Esophagus squamous epithelium (tissue), 5 donors: ENCODE measurements at places on chromosomes 12 and 14.

GRCh38 chr12:51911788-51912711 is 4.7 kb downstream of the ACVRL1 start:
- no peak for DNase-seq
- H3K27me3 ChIP-seq, result no peaks in the 10 kb centered on the region
- H3K4me1 ChIP-seq, result peaks cover 13% of the 10 kb centered on the region
- H3K4me3 ChIP-seq, result peak overlapping the region; percentile 28
- peak overlapping the region; percentile 95 for H3K27ac ChIP-seq

- no peaks in the 10 kb centered on the region for H3K36me3 ChIP-seq
- peaks cover 20% of the 10 kb centered on the region for H3K4me1 ChIP-seq
- H3K27me3 ChIP-seq, result no peaks in the 10 kb centered on the region
- no peak for DNase-seq
- H3K4me3 ChIP-seq, result no peak overlapping the region
These were observed 156.8 kb upstream of the TMEM260 start for GRCh38 chr14:56422703-56423213.

DNA sequence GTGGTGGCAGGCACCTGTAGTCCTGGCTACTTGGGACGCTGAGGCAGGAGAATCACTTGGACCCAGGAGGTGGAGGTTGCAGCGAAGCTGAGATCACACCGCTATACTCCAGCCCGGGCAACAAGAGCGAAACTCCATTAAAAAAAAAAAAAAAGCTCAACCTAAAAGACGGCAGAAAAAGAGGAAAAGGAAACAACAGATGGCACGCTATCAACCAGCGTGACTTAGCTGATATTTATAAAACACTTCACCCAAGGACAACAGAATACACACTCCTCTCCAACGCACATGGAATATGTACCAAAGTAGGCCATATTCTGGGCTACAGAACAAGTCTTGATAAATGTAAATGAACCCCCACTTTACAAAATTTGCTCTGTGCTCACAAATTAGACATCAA is 34.0 kb upstream of the CLMN start:
- H3K4me1 ChIP-seq, result no peaks in the 10 kb centered on the region
- H3K27ac ChIP-seq, result no peak overlapping the region
- H3K36me3 ChIP-seq, result no peaks in the 10 kb centered on the region
- H3K4me3 ChIP-seq, result no peak overlapping the region
- H3K27me3 ChIP-seq, result no peaks in the 10 kb centered on the region

DNA sequence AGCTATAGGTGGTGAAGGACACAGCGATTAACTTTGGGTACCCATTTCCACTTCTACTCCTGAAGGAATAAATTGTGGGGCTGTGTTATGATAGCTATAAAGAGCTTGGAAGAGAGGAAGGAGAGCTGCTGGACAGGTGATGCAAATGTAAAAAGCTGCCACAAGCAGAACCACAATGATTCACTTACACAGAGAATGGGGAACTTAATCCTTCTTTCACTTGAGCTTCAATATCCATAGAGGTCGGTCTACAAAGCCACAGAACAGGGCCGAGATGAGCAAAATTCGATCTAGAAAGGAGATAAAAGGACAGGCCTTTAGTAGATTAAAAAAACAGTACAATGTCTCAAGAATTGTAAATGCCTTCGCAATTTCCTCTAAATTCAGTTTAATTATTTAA is 831.1 kb downstream of the LRFN5 start:
- H3K4me3 ChIP-seq, result no peak overlapping the region
- H3K36me3 ChIP-seq, result no peaks in the 10 kb centered on the region
- DNase-seq, result no peak
- H3K27me3 ChIP-seq, result no peaks in the 10 kb centered on the region
- no peaks in the 10 kb centered on the region for H3K4me1 ChIP-seq

- no peaks in the 10 kb centered on the region for H3K27me3 ChIP-seq
- H3K4me1 ChIP-seq, result no peaks in the 10 kb centered on the region
- no peak overlapping the region for H3K27ac ChIP-seq
- no peak overlapping the region for H3K4me3 ChIP-seq
- no peaks in the 10 kb centered on the region for H3K36me3 ChIP-seq
These were observed 271.2 kb upstream of the NAV3 start for GRCh38 chr12:77559400-77560074.

GRCh38 chr14:54818201-54819133 is 84.2 kb downstream of the GCH1 start:
- H3K27me3 ChIP-seq, result no peaks in the 10 kb centered on the region
- H3K4me3 ChIP-seq, result no peak overlapping the region
- H3K27ac ChIP-seq, result no peak overlapping the region
- no peaks in the 10 kb centered on the region for H3K4me1 ChIP-seq
- DNase-seq, result no peak

GRCh38 chr14:53999061-53999488 is 42.5 kb upstream of the BMP4 start:
- H3K4me3 ChIP-seq, result no peak overlapping the region
- no peaks in the 10 kb centered on the region for H3K36me3 ChIP-seq
- no peaks in the 10 kb centered on the region for H3K4me1 ChIP-seq
- DNase-seq, result no peak
- no peak overlapping the region for H3K27ac ChIP-seq
- H3K27me3 ChIP-seq, result no peaks in the 10 kb centered on the region

- H3K27me3 ChIP-seq, result no peaks in the 10 kb centered on the region
- H3K4me3 ChIP-seq, result peak overlapping the region; percentile 62
- peak overlapping the region; percentile 75 for H3K27ac ChIP-seq
- no peaks in the 10 kb centered on the region for H3K36me3 ChIP-seq
- DNase-seq, result no peak
- no peaks in the 10 kb centered on the region for H3K4me1 ChIP-seq
These were observed 3.8 kb downstream of the DCN start for GRCh38 chr12:91178781-91179180.

DNA sequence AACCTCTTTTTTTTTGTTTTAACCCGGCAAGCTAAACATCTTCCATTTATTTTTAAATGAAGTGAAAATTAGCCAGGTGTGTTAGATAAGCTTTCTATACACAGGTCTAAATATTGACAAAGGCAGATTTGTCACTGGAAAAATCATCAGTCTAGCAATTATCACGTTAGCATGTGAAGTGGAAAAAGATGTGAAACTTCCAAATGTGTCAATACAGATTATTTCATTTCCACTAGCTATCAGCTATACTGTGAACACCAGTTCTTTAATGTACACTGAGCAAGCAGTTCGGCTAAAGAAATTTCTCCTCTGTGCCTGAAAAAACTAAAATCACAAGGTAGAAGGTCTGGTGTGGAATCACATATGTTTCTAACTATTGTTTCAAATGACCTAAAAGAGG is 96.6 kb upstream of the G2E3 start:
- no peak overlapping the region for H3K4me3 ChIP-seq
- no peaks in the 10 kb centered on the region for H3K27me3 ChIP-seq

DNA sequence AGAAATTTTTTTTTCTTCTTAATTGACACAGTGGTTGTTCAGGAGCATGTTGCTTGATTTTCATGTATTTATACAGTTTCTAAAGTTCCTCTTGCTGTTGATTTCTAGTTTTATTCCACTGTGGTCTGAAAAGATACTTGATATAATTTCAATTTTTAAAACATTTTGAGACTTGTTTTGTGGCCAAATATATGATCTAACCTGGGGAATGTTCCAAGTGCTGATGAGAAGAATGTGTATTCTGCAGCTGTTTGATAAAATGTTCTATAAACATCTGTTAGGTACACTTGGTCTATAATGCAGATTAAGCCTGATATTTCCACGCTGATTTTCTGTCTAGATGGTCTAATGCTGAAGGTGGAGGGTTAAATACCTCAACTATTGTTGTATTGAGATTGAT is 151.4 kb upstream of the IFNG-AS1 start:
- H3K27me3 ChIP-seq, result no peaks in the 10 kb centered on the region
- H3K4me3 ChIP-seq, result no peak overlapping the region
